ENCODE measurements at places on chromosomes 4 and X.

- DNase-seq, result no peak
Measured at GRCh38 chrX:149372866-149373265, 132.2 kb downstream of the IDS start.

GRCh38 chrX:118239178-118239870 lies 106.6 kb upstream of the WDR44 start:
- no peak for DNase-seq

- no peak for DNase-seq
Measured at GRCh38 chrX:29233592-29234183, 646.4 kb downstream of the IL1RAPL1 start.

- DNase-seq, result no peak
Measured at GRCh38 chr4:90306810-90307209, 179.6 kb downstream of the CCSER1 start.

DNA sequence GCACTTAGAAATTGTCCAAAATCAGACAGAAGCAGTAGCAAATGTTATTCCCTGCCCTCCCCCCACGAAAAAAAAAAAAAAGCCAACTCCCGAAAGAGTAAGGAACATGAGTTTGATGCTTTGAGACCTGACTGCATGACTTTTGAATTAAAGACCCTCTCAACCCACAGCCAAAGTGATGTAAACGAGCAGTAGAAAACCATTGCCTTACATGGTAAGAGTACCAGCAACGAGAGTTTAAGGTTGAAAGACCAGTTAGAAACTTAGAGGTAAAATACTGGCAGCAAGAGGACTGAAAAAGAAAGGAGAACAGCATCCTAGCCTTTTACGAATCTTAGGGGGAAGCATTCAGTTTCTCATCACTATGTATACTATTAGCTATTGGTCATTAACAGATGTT lies 10.0 kb upstream of the ANXA10 start:
- DNase-seq, result no peak

Measured in activated T-helper 1 cell treated with anti-CD3 and anti-CD28 coated beads, Interleukin-2, amount 50 U/mL, for 16 hours (primary cell).